ENCODE measurements at places on chromosomes 6 and 20.

DNA sequence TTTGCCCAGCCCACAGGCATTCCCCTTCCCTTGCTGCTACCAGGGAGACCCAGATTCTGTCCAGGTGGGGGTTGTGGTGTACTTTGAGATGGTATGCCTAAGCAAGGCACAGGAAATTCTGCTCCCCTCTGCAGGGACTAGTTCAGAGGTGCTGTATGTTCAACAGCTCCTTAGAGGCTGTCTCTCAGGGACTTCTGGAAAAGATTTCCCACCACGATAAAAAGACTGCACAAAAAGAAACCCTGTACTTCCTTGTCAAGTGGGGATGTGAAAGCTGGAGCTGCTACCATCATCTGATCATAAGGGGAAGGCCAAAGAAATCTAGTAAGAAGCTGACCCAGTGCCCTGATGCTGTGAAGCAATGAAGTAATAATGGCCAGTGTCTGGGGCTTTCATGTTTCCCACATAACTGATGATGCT, 51.5 kb upstream of the SMIM29 start:
- no peak for DNase-seq

- no peak for DNase-seq
Measured at GRCh38 chr6:110345025-110345424, 13.1 kb downstream of the METTL24 start.

DNA sequence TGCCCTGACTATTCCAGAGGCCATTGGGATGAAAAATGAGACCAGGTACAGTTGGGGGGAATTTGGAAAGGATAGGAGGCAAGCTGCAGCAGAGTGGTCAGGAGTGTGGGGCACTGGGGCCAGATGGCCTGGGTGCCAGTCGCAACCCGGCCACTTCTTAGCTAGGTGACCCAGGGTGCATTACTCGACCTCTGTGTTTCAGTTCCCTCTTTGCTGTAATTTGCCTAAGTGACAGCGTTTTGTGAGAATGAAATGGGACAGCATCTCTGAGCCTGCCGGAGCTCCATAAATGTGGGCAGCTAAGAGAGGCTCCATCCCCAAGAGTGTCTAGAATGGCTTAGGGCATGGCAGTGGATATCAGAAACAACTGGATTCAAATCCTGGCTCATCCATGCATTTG, 13.9 kb downstream of the LRFN2 start:
- no peak for DNase-seq

- DNase-seq = no peak
Measured at GRCh38 chr6:91539456-91539855, 952.6 kb upstream of the MAP3K7 start.

- peak; percentile 92 for DNase-seq
Measured at GRCh38 chr6:166342349-166343149, at the start of gene SFT2D1. TSS of gene SFT2D1 (minus strand) at chr6:166342545. CDS start at chr6:166342481, 64 bp downstream.

DNA sequence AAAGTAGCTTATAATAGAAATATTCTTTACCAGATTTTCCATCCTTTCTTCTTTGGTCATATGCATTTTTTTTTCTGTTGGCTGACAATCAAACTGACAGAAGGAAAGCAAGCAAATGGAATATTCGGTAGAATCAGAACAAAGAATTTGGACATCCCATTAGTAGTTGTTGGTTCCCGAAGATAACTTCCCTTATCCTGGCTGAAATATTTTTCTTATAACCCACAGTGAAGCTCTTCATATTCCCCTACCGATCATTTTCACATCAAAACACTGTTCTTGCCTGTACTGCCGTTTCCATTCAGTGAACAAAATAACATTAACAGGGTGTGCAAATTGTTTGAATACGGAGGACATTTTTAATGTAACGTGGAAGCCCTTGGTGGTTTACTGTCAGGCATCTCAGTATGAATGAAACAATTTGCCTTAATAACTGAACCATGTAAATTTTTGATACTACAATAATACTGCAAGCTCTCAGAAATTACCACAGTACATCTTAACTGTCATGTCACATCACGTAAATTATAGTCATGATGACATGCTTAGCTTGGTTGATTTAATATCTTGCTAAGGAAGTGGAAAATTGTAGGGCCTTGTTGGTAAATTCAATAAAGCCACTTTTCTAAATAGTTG, 311.5 kb downstream of the LAMA2 start:
- DNase-seq = no peak

- DNase-seq = no peak
Measured at GRCh38 chr20:6489361-6490171, 277.9 kb upstream of the BMP2 start.
